ENCODE measurements at places on chromosomes 6 and 20.

GRCh38 chr20:46851746-46852145 lies 42.9 kb upstream of the EYA2 start:
- DNase-seq, result no peak

DNA sequence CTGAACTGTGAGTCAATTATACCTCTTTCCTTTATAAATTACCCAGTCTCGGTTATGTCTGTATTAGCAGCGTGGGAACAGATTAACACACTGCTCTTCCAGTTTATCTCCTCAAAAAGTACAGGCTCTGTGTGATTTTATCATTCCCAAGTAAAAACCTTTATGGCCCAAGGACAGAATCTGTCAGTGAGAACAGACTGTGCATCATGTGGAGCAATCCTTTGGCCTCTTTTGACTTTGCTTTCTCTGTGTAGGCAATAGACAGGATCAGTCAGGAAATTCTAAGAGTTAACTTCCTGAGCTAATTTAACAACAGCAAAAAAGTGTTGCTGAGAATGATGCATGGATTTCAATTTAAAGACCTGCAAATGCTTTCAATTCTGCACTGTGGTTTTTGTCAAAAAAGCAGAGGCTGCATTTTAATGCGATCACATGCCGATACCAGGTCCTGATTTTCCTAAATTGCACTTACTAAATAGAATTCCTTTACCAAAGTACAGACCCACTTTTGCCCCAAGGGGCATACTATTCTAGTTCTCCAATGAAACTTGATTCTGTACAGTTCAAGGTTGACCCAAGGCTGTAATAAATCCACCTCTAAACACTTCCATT lies 246.7 kb upstream of the MARCKS start:
- DNase-seq, result no peak

DNA sequence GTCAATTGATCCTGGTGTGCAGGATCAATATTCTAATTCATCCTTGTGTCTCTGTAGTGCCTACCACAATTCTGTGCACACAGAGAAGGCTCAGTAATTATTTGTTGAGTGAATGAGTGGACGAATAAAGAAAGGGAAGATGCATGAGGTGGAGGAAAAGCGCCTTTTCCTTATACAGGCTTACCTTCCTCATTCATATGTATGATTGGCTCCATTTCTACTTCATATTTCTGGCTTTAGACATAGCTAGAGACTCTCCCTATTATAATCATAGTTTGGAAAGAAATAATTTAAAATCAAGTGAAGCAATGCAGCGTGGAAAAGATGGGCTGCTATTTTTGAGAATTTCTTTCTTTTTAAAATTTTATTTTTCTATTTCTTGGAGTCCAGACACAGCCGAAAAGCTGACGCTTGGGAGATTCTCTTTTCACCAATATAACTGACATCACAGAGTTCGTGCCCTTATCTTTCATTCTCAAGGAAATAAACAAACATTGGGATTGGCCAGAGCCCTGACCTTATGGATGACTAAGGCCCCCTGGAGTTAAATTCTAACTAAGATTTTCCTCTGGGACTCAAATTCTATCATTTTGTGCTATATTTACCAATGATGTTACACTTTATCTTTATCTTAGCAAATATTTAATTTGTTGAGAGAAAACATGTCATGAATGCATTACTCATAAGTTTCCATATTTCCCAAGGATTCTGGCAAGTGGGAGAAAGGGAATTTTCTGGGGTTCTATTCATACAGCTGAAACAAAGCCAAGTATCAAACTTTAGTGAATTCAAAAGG lies 48.1 kb downstream of the PRL start:
- peak; percentile 38 for DNase-seq

- no peak for DNase-seq
These were observed 9.1 kb upstream of the DBNDD2 start for GRCh38 chr20:45399018-45399417.

- DNase-seq, result peak; percentile 84
These were observed 54.0 kb downstream of the TRAF3IP2 start for GRCh38 chr6:111551521-111552231.

DNA sequence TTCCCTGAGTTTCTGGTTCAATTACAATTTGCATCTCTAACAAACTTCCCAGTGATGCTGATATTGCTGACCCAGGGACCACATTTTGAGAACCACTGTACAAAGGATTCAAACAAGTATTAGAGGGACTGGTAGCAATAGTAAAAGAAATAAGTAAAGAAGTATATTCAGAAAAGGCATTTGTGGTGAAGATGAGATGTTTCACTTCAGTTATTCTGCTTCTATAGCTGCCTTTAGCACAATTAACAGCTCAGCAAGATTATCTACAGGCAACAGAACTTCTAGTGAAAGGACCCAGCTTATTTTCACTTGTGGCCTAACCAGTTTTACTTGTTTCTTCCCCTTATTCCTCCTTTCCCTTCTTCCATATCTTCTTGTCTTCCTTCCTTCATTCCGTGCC lies 149.4 kb downstream of the PHF3 start:
- DNase-seq, result no peak

DNA sequence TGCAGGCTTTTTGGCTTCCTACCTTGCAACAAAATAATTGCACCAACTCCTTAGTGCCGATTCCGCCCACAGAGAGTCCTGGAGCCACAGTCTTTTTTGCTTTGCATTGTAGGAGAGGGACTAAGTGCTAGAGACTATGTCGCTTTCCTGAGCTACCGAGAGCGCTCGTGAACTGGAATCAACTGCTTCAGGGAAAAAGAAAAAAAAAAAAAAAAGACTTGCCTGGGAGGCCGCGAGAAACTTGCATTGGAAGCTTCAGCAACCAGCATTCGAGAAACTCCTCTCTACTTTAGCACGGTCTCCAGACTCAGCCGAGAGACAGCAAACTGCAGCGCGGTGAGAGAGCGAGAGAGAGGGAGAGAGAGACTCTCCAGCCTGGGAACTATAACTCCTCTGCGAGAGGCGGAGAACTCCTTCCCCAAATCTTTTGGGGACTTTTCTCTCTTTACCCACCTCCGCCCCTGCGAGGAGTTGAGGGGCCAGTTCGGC lies 420 bp downstream of the SOX4 start:
- DNase-seq, result peak; percentile 72

GRCh38 chr6:36126121-36126520 lies 4.2 kb upstream of the MAPK13 start:
- no peak for DNase-seq

DNA sequence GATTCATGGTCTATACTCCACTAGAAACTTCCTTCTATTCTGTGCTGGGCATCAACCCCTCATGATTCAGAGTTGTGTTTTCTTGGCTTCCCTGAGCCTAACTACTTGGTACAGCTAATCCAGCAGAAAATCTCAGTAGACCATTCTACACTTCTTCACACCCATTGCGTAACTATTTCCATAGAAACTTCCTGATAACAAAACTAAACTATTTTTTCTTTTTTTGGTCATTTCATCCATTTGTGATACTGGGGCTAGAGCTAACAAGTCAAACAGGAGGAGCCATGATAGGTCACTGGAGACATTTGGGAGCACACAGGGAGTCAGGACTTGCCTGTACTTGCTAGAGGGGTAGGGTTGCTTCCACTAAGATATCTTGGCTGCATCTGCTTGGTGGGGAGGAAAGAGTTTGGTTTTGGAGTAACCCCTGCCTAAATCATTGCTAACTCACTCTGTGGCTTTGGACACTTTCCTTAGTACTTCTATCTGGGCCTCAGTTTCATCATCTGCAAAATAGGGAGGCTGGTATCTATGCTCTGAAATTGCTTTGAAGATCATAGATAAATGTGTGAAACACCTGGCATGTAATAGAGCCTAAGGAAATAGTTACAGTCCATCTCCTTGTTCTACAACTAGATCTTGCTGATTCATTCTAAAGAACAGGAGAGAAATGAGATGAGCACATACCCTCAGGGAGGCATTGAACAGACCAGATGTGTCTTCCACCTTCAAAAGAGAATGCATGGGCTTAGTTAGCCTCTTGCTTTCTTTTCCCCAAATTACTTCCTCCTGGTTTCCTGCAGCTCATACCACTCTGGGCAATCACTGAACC lies 127.9 kb upstream of the ADGRF1 start:
- no peak for DNase-seq

DNA sequence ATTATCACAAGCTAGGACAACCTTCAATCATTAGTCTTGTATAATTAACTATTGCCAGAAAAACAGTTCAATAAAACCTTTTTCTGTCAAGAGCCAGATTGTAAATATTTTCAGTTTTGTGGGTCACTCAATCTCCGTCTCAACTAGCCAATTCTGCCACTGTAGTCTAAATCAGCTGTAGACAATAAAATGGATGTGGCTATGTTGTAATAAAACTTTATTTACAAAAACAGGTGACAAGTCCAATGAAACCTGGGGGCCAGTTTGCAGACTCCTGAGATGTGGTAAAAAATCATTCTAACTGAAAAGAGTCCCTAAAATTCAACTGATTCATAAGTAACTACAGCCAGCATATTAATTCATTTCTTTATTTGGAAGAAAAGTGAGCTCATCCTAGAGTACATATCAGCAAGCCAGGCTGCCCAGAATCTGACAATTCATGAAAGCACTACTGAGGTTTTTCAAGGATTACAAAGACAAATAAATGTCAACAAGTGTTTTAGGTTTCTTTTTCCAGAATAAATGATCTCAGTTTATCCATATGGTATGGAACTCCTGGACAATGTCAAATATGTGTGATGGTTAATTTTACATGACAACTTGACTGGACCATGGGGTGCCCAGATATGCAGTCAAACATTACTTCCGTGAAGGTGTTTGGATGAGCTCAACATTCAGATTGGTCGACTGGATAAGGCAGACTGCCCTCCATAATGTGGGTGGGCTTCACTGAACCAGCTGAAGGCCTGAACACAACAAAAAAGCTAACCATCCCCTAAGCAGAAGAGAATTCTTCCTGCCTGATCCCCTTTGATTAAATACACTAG lies 15.3 kb downstream of the CEP85L start:
- DNase-seq, result no peak

DNA sequence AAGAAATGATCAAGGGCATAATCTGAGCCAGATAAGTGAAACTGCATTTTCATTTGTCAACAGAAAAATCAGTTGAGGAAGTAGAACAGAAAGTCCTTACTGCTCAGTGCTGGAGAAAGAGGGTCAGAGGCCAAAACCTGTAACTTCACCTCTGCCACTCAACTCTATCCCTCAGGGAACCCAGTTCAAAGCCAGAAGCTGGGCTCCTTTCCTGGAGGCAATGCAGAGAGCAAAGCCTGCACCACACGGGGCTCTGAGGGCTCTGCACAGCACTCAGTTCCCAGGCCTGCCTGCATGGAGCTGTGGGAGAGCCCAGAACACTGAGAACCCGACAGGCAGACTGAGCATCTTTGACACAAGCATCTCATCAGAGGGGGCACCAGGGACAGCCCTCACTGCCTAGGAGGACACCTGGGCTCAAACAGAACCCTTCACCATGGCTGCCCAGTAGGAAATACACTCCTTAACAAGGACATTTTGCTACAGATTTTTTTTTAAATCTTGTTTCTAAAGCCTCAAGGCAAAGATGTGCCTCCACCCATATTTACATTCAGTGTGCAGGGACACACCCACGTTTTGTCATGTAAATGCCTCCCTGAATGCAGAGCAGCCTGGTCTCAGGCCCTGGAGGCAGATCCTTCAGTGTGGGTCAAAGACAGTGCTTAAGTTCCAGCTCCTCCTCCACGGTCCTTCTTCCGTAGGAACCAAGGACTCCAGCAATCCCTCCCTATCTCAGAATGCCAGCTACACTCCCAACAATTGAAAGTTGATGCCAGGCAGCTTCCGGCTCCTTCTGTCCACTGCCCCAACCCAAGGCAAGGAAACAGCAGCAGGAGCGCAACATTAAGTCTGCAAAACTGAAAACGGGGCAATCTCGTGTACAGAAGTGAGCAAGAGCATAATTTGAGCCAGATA lies 6.6 kb downstream of the RNASET2 start:
- no peak for DNase-seq

GRCh38 chr20:41691443-41691842 lies 73.3 kb upstream of the CHD6 start:
- no peak for DNase-seq

- no peak for DNase-seq
These were observed 38.5 kb upstream of the NELFCD start for GRCh38 chr20:58942549-58942948.

- DNase-seq, result no peak
These were observed 9.2 kb downstream of the OR2A4 start for GRCh38 chr6:131692031-131692430.

DNA sequence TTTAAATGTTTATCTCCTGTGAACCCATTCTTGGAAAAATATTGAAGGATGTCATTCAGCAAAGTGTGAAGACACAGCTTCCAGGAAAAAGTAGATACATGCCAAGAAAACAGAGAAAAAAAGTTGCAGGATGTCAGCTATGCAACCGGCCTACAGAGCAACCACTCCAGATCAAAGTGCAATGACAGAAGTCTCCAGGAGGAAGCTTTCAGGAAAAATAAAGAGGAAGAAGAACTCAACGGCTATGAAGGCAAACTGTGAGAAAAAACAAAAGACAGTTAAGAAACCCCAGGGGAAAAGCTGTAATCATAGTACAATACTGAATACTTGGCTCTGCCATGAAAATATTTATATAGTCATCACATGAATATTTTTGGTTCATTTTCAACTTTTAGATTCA lies 30.6 kb downstream of the REPS1 start:
- no peak for DNase-seq

DNA sequence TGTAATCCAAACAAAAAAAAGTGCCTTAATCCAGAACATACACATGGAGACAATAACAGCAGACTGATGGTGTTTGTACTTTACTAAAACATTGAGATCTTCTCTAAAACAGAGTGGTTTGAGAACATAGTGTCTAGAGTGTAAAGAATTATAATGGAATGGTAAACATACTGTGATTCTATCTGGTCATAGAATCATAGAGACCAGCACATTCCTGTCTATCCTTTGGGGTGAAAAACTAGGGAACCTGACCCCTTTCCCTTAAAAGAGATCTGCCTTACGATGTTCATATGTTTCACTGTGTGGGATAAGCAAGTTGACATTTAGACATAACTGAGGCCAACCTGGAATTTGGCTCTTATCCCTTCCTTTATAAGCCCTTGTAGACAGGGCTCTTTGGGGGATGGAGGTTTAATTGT lies 55.7 kb downstream of the TRMT11 start:
- DNase-seq, result peak; percentile 40

GRCh38 chr6:40097590-40097989 lies 163.3 kb upstream of the MOCS1 start:
- no peak for DNase-seq

DNA sequence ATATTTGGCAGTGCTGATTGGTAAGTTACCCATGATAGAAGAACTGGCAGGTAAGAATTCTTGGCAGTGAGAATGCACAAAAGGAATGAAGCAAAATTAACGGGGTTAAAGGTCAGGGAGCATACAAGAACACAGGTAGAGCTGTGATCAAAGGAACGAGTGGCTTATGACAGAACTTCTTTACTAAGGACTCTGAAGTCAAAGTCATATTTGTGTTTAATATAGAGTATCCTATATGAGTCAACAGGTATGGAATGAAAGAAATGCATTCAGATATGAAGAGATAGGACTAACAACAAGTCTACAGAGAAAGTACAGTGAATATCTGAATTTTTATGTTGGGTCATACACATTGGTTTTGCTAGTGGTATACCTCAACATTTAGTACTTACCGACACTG lies 209.0 kb upstream of the CITED2 start:
- DNase-seq, result no peak

GRCh38 chr6:131419702-131420101 lies 153.3 kb upstream of the ARG1 start:
- DNase-seq, result peak; percentile 3

Measured in astrocyte of the hippocampus (primary cell).